ENCODE measurements at places on chromosomes 4 and X.

GRCh38 chrX:37378830-37379229 lies 29.7 kb downstream of the PRRG1 start:
- no peak for DNase-seq

GRCh38 chr4:2357821-2358745 lies 60.4 kb downstream of the ZFYVE28 start:
- DNase-seq, result no peak

- no peak for DNase-seq
These were observed 186.4 kb upstream of the NDST3 start for GRCh38 chr4:117847849-117848248.

DNA sequence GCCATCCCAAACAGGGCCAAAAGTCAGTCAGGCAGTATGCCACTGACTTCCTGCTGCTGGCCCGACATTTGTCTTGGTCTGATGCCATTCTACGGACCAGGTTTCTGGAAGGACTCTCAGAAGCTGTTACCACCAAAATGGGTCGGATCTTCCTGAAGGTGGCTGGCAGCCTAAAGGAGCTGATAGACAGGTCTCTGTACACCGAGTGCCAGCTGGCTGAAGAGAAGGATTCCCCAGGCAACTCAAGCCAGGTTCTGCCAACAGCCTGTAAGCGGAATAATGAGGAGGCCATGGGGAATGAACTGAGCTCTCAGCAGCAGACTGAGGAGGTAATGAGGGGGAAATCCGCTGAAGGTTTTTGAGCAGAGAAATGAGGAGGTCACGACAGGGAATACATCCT lies 95.7 kb downstream of the RTL9 start:
- no peak for DNase-seq

DNA sequence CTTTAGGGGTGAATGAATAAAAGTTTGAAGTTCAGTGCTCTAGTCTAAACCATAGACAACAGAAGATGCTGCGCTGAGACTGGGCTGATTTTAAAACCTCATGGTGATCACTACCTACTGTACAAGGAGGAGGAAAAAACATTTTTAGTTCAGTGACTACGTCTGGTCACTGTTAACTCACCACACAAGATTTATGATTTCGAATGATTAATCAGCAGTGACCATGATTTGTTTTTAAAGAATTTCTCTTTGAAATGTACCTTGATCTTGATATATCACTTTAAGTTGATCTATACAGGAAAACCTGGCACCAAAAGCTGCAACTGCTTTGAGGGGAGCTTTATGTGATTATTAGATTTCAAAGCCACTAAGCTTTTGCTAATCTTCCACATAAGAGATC lies 286.3 kb downstream of the PDGFC start:
- DNase-seq, result no peak

DNA sequence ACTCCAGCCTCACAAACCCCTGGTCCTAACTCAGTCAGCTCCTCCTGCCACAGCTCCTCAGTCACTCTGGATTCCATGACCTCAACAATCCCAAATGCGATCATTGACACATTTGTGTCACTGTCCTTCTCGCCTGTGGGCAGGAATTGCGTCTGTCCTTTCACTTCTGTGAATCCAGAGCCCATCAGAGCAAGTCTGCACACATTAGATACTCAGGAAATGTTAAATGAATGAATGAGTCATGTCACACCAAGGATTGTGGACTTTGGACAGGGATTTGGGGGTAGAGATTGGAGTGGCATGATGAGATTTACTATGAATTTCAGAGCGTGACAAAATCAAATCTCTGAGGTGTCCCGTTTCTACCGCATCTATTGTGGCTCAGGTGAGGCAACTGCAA lies 11.8 kb upstream of the CLDN24 start:
- no peak for DNase-seq

- no peak for DNase-seq
These were observed 7.7 kb upstream of the HAND2 start for GRCh38 chr4:173537613-173538147.

- peak; percentile 70 for DNase-seq
These were observed 21.8 kb downstream of the FHL1 start for GRCh38 chrX:136168929-136169735.

DNA sequence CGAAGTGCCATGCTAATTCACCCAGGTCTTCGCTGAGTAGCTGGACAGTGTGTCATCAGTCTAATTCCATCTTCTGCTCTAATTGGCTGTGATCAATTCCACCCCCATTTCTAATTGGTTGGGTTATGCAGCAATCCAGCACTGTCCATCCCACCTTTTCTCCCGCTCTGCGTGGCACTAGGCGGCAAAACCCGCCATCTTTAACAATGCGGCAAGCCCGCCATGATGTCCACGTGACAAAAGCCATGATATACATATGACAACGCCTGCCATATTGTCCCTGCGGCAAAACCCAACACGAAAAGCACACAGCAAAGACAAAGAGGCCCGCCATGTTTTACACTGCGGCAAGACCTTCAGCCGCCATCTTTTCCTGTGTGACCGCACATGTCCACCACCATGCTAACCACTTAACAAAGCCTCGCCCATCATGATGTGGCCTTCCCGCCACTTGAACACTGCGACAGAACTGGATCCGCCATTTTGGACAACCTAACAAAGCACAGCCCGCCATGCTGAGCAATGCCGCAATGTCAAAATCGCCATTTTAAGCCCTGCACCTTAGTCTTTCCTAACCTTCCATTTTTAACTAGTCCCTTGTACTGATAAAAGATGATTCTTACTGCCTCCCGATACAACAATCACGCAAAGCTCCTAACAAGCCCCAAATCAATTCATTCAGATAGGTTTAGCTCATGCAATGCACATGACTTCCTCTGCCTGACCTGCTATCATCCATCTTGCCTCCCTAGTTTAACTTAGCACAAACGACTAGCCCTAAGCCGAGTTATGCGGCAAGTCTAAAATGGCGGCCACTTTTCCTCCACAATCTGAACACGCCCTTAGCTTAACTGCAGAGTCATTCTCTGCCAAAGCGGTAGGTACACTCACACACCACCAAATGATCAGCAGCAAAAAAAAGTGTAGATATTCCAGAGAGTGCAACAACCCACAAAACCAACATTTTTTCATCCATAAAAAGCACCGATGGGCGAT lies 288.3 kb downstream of the CHIC1 start:
- peak; percentile 94 for DNase-seq

DNA sequence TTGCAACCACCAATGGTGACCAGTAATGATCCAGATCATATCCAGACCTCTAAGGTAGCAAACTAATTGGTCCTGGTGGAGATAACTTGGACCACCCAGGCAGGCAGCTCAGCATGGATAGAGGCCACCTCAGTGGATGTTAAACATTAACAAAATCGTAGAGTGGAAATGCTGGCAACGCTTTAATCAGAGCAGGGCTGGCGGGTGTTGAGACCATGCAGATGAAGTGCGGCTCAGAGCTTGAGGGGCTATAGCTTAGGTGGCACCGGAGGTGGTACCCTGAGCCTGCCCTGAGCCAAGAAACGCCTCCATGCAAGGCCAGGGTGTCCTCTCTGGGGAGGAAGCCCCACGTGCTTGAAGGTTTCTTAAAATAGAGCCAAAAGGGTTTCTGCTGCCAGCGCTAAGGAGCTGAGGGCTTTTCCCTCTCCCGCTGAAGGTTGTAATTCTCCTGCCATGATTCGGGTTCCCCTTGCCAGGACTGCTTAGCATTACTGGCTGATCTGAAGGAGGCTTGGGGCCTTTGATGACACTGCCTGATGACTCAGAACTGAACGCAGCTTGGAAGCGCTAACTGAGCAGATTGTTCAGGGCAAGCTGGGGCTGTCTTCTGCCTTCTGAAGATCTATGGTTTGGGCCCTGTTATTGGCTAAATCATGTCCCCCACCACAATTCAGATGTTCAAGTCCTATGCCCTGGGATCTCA lies 177.8 kb upstream of the ATP6AP2 start:
- DNase-seq, result no peak

DNA sequence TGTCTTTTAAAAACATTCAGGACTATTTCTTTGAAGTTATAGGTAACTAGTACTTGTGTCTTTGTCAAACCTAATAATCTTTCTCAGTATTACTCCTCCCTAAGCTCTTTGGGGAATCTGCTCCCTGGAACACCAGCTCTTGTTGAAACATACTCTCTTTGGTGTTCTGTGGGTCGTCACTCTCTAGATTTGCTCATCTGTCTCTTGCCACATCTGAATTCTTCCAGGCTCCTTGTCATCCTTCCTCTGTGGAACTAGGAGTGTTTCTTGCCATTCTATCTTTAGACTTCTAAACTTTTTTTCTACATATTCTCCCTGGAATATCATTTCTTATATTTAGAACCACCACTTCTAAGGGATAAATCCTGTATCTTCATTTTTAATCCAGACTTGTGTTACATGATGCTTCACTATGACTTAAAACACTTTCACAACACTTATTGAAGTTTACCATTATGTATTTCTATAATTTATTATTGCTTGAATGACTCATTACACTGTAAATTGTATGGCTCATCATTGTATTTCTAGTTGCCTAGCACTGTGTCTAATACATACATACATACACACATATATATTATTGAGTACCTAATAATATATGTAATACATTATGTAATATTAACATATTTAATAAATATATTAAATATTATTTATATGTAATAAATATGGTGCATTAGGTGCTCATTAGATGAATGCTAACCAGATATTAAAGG lies 186.1 kb downstream of the TMA16 start:
- no peak for DNase-seq

DNA sequence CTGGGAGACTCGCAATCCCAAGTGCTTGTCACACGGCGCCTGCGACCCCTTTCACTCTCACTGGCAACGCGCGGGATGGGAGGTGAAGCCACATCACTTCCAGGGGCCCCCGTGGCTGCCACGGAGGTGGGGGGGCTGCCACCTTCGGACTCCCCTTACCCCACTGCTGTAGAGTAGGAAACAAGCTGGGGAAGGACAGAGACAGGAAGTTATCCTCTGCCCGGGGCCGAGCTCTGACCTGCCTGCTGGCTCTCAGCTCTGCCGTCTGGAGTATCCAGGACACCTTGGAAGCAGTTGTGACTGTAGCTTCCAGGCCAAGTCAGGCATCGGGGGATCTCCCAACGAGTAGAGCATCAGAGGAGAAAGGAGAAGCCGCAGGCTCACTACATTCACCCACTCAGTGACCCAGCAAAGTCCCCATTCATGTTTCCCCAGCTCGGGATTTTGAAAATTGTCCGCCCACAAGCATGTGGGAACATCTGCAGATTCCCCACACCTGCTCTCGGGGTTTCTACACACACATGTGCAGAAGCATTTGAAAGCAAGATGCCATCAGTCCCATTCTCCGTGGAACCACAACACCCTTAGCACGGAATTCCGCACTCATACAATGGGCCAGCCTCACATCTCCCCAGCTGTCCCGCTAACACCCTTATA lies 10.8 kb downstream of the PDZD4 start:
- no peak for DNase-seq

Measured in DMS 273 treated with DMSO at 0.1 percent for 48 hours (cell line).